Stimulated activated CD8-positive, alpha-beta memory T cell treated with anti-CD3 and anti-CD28 coated beads, Interleukin-4, amount 100 ng/mL, for 48 hours (primary cell): ENCODE measurements at places on chromosomes 5 and 9.

- DNase-seq = no peak
Observed at GRCh38 chr9:97321691-97322090, 14.2 kb downstream of the CCDC180 start.

GRCh38 chr9:78026416-78026815 is 5.2 kb downstream of the GNAQ start:
- no peak for DNase-seq

DNA sequence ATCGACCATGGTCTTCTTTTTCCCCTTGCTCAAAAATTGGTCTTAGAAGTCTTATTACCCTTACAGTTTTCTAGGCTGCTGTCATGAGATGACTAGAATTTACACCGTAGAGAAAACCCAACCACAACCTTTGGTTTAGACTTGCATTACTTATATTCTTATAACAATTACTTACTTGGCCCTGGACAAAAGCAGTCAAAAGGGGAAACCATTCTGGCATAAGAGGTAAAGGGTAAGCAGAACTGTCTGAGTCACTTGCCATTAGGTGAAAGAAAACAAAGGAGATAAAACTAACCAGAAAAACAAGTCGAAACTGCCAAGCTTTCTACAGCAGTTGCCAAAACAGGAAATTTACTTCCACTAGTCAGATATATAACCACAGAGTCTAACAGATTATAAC is 17.9 kb downstream of the TMEM245 start:
- no peak for DNase-seq

DNA sequence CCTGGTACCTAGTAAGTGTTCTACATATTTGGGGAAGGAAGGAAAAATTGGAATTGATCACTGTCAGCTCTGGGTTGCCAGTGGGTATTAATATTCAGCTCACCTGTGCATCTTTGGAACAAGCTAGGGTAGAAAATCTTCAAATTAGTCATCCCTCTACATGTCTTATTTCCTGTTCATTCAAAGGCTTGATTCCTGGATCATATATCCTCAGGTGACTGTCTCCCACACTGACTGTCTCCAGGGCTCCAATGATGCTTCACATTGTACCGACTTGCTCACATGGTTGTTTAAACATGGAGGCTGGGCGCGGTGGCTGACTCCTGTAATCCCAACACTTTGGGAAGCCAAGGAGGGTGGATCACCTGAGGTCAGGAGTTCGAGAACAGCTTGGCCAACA is 11.6 kb upstream of the SUSD1 start:
- DNase-seq = no peak

- no peak for DNase-seq
Observed at GRCh38 chr9:115972362-115972761, 181.2 kb upstream of the PAPPA start.

DNA sequence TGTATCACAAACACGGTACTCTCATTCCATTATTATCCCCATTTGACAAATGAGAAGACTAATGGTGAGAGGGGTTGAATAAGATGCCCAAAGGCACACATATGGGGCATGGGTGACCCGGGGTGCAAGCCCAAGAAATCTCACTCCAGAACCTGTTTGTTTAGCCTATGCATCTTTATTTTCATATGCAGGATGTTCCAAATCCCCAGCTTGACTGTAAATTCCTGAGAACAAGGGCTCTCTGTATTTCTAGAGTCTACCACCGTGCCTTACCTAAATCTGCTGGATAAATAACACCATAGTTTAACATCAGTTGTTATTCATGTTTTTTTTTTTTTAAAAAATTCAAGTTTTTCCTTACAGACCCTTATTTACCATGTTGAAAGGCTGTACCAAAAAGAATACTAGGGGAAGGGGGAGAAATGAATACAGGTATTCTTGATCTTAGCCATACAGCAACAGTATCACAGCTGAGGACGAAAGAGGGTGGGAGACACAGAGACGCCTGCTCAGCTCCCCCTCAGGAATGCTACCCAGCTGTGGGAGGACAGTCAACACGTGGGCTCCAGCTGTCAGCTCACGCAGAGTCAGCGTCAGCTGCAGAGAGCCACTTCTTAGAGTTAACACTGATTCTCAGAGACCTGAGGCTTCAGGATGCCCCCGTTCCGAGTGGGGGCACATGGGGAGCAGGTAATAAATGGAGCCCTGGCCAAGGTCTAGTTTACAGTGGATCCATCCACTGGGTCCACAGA is 86.6 kb downstream of the MED27 start:
- no peak for DNase-seq

- DNase-seq = no peak
Observed at GRCh38 chr9:82720515-82720914, 342.4 kb downstream of the RASEF start.

- no peak for DNase-seq
Observed at GRCh38 chr5:156523607-156524006, 196.6 kb downstream of the SGCD start.

DNA sequence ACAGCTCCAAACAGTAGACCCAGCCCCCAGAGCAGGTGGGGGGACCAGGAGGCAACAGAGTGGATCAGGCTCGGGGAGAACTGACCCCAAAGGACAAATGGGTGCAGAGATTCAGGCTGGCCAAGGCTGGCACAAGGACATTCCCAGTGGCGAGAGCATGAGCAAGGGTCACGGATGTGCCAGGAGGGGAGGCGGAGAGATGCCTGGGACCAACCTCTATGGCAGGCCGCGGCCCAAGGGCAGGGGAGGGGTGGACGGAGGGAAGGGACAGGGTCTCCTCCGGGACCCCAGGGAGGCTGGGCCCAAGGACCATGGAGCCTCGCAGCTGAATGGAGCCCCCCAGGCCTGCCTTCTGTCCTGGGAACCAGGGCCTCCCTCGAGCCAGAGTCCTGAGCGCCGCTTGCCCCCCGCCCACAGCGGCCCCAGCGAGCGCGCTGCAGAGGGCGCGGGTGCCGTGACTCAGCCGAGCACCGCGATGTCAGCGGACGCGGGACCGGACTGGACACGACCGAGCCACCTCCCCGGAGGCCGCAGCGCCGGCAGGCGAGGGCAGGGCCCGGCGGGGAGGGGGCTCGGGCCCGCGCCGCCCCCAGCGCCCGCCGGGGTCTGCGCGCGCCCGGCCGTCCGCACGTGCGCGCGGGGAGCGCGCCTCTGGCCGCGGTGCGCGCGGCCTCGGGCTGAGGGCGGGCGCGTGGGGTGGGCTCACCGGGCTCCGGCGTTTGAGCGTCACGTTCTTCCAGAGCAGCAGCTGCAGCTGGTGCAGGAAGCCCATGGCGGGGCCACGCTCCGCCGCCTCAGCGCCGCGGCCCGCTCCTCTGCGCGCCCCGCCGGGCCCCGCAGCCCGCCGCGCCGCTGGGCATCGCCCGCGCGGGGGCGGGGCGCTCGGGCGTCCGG is at the start of gene ABCA2:
Gene ABCA2 (minus strand): TSS at position 869 of the 894 bp plus-strand sequence. CDS start 97 bp downstream, at position 772.
- DNase-seq = no peak

DNA sequence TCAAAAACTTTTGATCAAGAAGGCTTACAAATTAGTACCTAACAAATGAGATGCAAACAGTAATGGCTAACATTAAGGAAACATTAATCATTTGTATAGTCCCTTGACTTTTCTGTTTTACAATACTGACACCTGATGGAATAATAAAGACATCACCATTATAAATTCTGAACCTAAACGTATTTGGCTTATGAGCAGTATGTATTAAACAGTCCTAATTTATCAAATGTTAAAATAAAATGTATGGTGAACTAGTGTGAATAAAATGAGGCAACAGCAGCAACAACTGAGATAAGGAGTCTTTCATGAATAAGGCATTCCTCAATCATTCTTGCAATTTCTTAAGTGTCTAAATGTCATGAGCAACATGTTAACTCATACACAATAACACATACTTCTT is 6.0 kb downstream of the PUM3 start:
- no peak for DNase-seq

DNA sequence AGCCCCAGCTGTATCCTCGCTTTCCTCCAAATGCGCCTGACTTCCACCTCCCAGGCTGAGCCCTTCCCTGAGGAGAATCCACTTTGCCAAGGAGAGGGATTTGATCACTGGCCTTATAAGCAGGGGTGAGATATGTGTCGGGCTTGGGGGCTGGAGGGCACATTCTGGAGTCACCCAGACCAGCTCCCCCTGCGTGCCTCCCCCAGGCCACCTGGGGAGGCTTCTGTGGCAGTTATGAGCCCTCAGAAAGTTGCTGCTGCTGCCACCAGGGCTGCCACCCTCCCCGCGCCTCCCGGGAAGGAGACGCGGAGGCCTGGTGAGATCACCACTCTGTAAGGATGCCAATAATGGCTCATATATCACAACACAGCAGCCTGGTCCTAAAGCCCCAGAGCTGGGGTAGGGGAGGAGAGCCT is 211.5 kb downstream of the PAPPA start:
- DNase-seq = no peak

- no peak for DNase-seq
Observed at GRCh38 chr5:61472172-61472958, 140.3 kb downstream of the ZSWIM6 start.

DNA sequence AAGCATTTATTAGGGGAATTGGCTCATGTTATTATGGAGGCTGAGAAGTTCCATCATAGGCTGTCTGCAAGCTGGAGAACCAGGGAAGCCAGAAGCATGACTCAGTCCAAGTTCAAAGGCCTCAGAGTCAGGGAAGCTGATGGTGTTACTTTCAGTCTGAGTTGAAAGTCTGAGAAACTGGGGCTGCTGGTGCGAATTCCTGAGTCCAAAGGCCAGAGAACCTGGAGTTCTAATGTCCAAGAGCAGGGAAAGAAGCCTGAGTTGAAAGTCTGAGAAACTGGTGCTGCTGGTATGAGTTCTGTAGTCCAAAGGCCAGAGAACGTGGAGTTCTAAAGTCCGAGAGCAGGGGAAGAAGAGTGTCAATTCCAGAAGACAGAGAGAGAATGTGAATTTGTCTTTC is 641.1 kb downstream of the ISL1 start:
- no peak for DNase-seq

DNA sequence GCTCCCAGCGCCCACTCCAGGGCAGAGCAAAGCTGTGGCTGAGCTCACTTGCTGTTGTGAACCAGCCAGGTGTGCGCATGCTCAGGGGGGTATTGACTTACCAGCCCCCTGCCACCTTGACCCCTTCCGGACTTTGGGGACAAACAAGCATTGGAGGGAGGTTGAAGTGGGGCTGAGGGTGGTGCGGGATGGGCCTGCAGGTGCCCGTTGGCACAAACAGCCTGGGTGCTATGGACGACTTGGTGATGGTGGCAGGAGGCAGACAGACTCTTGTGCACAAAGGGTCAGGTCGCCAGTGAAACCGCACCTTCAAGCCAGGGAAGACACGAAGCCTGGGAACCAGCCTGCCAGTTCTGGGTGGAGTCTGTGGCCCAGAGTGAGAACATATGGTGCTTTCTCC is 858.5 kb upstream of the PTPRD start:
- no peak for DNase-seq

- DNase-seq = no peak
Observed at GRCh38 chr5:65663804-65664521, 39.1 kb downstream of the SHLD3 start.

- no peak for DNase-seq
Observed at GRCh38 chr9:133112663-133113026, 8.4 kb downstream of the RALGDS start.

- no peak for DNase-seq
Observed at GRCh38 chr5:104573949-104574709, 1011.5 kb upstream of the NUDT12 start.

GRCh38 chr9:35656831-35657545 is 831 bp downstream of the RMRP start:
- DNase-seq = no peak

DNA sequence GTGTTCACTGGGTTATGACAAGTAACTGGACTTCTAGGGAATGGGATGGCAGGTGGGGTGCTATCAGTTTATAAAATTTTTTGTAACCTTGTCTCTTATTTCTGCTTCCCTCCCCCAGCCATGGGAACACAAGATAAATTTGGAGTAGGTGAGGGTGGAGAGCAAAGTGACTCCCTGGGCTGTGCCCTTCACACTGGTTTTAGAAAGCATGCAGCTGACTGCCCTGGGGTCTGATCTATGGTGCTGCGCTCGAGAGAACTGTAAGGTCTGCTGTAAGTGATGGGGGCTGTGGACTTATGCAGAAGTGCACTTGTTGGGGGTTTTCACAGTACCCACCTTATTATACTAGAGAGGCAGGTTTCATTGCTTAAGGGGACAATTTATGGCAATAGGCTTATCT is 247.7 kb upstream of the DMRT1 start:
- DNase-seq = no peak

DNA sequence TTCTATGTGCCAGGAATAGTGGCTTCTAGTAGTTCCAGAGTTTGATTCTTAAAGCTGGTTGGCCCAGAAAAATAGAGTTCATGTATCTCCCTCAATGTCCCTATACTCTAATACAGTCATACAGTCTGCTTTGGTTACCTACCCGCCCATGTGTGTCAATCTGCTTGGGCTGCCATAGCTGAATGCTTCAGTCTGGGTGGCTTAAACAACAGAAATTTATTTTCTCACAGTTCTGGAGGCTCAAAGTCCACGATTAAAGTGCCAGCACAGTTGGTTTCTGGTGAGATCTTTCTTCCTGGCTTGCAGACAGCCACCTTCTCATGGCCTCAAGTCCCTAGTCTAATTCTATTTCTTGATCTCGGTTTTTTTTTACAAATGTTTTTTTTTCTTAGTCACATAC is 1739.0 kb downstream of the MAT2B start:
- DNase-seq = no peak
